ENCODE measurements at places on chromosomes 4 and X.

- no peak for DNase-seq
Observed at GRCh38 chr4:73104695-73105094, 35.2 kb upstream of the COX18 start.

GRCh38 chr4:3321295-3321889 is 28.6 kb downstream of the RGS12 start:
- no peak for DNase-seq

- no peak for DNase-seq
Observed at GRCh38 chr4:139833151-139833910, 167.7 kb downstream of the MGST2 start.

GRCh38 chr4:10917566-10917965 is 233.0 kb upstream of the CLNK start:
- no peak for DNase-seq

- DNase-seq: no peak
Observed at GRCh38 chrX:123493857-123494256, 239.0 kb downstream of the THOC2 start.

- DNase-seq: no peak
Observed at GRCh38 chr4:98515470-98515809, 143.0 kb downstream of the TSPAN5 start.

GRCh38 chrX:53630261-53630660 is 56.3 kb downstream of the HUWE1 start:
- no peak for DNase-seq

DNA sequence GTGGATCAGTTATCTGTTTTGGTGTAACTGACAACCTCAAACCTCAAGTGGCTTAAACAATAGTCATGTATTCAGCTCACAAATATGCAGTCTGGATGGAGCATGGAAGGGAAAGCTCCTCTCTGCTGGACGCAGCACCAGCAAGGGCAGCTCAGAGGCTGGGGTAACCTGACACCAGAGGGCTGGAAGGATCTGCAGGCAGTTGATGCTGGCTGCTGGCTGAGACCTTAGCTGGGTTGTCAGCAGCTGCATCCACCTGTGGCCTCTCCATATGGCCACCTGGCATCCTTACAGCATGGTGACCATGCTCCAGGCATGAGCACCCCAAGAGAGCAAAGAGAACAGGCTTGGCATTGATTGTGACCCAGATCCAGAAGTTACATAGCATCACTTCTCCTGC is 46.7 kb downstream of the ENPP6 start:
- DNase-seq: no peak

GRCh38 chr4:119657111-119657611 is 28.6 kb upstream of the PDE5A start:
- no peak for DNase-seq

- DNase-seq: no peak
Observed at GRCh38 chr4:8025668-8026067, 86.0 kb upstream of the AFAP1 start.

DNA sequence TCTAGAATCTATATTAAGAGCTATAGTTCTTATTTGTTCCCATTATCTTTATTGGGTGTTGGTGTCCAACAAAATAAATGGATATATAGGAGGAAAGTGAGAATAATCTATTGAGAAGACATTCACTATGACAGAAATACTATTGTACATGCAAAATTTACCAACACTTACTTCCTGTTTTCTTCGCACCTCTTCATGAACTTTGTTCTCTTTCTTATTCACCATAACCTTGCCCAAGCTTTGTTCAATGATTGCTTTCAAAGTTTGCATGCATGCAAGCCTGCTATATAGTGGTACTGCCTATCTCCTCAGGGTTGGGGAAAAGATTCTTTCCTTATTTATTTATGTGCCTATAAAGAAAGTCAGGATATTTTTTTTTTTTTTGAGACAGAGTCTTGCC is 176.4 kb upstream of the JADE1 start:
- DNase-seq: no peak

DNA sequence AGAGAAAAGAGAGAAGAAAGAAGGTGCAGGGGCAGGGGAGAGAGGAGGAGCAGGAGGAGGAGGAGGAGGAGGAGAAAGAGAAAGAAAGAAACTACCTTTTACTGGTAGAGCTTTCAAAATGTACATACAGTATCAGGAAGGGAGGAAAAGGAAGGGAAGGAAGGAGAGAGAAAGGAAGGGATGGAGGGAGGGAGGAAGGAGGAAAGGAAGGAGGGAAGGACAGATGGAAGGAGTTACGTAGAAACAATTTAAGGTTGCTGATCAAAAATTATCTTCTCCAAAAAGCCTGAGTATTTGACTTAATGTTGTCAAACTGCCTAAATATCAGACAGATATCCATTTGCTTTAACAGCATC is 13.4 kb downstream of the TBC1D9 start:
- DNase-seq: no peak

DNA sequence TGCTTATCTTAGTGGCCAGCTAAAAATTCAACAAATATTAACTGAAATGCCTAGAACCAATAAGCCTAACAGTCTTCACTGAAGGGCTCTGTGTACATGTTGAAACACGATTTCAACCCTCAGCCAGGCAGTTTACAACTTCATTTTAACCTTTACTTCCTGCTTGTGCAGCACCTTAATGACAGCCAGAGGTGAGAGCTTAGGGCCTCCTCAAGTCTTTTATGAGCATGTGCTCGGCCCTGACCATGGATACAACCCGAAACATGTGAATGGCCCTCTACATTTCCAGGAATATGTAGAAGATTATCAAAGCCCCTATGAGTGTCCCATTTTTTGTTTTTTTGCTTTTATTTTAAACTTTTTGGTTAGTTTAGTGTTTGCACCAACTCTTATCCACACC is 88.3 kb downstream of the MSN start:
- no peak for DNase-seq

DNA sequence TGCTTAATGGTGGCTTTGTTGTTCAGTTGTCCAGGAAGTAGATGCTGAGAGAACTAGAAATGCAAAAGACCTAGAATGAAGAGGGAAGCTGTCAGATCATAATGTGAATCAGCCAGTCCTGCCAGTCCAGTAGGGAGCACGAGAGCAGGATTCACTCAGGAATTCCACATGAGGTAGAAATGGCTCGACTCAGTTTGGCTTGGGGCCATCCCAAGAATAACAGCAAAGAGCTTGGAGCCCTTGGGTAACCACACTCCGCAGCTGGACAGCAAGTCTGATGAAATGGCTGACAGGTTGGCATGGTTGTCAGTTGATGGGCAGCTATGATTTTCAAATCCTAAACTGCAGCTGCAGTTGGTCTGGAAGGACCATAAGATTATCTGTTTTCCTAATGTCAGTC is 44.5 kb upstream of the WDR1 start:
- no peak for DNase-seq

DNA sequence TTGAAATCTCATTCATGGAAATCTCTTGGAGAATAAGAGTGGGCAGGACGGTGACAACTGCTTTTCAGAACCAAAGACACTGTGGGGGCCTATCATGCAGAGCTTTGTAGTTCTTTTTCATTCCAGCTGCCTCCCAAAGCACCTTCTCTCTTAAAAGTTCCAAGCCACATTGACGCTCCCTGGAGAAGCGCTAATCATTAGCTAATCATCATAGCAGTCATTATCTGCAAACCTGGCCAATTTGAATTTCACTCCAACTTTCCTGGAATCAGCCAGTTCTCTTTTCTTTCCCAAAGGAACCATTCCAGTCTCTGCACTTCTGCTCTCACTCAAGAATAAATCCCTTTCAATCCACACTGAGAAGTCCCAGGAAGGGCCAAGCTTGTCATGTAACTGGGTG is 1144.1 kb upstream of the IGFBP7 start:
- DNase-seq: no peak

DNA sequence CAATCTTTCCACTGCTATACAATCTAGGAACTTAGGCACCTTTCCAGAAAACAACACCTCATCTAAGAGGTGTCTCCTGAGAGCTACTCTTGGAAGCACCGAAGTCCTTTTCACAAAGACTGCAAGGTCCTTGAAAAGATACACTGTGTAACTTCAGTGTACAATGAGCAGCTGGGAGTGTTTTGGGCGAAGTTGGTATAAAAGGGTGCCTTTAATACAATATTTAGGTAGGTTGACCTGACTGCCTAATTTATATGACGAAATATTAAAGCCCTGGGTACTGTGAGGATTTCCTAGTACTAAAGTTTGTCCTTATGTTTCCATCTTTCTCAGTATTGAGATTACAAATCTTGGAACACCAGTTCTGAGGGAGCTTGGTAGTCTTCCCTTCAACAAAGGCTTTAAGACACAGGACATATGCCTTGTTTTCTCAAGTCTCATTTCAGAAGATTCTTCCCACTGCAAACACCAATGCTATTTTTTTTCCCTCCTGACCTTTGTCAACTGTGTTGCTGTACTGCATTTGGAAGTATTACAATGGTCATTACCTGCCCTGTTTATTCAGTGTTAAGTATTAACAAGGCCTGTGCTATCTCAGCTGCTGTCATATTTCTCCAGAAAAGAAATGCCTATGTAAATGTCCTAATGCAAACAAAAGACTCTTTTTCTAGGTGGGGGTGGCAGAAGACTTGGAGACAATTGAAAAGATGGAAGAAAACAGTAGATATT is 134.2 kb downstream of the MAML3 start:
- DNase-seq: no peak

GRCh38 chr4:38030023-38030422 is 69.8 kb downstream of the PTTG2 start:
- DNase-seq: no peak

DNA sequence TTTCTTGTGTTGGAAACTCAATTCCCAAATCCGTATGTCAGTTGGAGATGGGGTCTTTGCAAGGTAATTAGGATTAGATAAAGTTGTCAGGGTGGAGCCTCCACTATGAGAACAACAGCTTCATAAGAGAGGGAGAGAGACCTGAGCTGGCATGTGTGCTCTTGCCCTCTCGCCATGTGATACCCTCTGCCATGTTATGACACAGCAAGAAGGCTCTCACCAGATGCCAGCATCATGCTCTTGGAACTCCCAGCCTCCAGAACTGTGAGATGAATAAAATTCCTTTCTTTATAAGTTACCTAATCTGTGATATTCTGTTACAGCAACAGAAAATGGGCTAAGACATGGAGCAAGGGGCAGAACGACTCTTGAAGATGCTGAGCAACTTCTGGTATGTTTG is 201.9 kb upstream of the BOD1L1 start:
- DNase-seq: no peak

DNA sequence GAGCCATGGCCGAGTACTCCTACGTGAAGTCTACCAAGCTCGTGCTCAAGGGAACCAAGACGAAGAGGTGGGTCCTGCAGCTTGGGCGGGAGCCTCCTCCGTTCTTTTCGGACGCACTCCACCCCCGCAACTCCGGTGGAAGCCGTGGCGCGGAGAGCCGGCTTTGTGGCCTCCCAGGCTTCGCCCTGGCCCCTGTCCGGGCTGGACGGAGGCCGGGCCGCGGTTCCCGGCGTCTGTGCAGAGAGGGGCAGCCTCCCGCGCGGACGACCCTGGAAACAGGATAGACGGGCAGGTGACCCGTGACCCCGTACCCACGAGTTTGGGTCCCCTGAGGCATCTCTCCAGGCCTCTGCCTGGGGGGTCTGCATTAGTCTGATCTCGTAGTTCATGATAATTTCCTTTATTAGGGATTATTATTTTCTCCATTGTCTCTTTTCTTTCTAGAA is 356 bp downstream of the FRG1 start:
- no peak for DNase-seq

GRCh38 chr4:40150932-40151331 is 45.9 kb upstream of the RHOH start:
- no peak for DNase-seq

DNA sequence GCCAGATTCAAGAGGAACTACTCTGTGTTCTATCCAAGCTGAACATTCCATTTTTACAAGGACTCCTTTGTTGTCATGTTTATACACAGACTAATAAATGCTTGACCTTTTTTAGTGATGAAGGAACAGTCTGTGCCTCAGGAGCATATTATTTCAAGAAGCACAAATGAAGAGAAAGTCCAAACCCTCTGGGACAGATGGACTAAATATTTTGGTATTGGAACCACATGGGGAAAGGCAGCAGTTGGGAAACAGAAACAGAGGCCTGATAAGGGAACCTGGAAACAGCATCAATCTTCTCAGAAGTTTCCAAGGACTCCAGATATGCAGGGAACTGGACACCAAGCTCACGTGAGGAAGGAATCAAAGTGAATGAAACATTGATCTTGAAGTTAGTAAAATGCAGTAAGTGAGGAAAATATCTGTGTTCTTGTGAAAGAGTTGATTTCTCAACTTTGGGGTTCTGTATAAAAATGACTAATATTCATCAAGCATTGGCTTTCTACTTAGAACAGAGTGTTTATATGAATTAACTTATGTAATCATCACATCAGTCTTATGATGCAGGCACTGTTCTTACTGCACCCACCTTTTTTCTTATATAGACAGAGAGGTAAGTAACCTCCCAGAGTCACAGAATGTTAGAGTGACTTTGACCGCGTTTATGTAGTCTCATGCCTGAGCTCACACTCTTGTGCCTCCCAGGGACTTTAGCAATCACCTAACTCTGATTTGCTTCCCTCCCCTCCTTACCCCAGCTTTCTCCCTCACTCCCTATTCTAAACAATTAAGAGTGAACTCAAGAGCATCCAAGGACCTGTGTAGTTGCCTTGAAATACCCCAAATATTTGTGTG is 148.9 kb upstream of the JADE1 start:
- DNase-seq: no peak

DNA sequence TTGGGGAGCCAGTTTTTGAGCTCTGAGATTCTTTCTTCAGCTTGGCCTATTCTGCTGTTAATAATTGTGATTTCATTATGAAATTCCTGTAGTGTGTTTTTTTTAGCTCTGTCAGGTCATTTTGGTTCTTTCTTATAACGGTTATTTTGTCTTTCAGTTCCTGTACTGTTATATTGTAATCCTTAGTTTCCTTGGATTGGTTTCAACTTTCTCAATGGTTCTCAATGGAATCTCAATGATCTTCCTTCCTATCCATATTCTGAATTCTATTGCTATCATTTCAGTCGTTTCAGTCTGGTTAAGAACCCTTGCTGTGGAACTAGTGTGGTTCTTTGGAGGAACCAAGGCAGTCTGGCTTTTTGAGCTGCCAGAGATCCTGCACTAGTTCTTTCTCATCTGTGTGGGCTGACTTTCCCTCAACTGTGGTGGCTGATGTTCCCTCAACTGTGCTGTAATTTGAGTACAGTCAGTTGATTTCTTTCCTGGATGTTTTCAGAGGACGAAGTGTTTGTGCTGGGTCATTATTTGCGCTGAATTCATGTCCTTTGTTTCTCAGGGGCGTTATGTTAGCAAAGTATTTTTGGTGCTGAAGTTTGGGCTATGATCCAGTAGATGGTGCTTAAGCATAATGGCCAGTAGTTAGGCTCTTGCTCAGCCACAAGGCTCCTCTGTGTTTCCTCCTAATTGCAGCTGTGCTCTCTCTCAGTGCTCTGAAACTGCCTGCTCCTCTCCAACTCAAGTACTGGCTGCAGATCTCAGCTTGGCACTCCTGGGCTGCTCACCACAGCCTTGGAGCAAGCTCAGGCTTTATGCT is 27.5 kb downstream of the ENPEP start:
- no peak for DNase-seq

DNA sequence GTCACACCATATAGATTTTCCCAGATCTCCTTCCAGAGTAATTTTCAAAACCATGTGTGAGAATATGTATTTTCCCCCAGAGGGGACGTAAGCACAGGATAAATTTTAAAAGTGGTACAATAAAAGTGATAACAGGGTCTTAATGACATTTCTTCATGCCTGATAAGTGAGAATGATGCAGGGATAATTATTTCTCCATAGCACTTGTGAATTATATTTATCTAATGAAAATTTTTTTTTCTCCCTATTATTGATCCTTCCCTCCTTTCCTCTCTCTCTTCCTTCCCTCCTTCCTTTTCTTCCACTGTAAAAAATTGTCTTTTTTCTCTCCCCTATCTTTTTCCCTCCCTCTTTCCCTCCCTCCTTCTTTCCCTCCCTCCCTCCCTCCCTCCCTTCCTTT is 17.0 kb upstream of the TRPC3 start:
- no peak for DNase-seq

Data from activated T-cell treated with anti-CD3 and anti-CD28 coated beads, Interleukin-2, amount 50 U/mL, for 48 hours (primary cell).